NCI-H2107 (cell line): ENCODE measurements at places on chromosomes 6 and 20.

GRCh38 chr20:23258747-23259121 lies 91.9 kb upstream of the NXT1 start:
- no peak for DNase-seq

- DNase-seq = no peak
These were observed 15.8 kb upstream of the STX16 start for GRCh38 chr20:58635279-58635665.

DNA sequence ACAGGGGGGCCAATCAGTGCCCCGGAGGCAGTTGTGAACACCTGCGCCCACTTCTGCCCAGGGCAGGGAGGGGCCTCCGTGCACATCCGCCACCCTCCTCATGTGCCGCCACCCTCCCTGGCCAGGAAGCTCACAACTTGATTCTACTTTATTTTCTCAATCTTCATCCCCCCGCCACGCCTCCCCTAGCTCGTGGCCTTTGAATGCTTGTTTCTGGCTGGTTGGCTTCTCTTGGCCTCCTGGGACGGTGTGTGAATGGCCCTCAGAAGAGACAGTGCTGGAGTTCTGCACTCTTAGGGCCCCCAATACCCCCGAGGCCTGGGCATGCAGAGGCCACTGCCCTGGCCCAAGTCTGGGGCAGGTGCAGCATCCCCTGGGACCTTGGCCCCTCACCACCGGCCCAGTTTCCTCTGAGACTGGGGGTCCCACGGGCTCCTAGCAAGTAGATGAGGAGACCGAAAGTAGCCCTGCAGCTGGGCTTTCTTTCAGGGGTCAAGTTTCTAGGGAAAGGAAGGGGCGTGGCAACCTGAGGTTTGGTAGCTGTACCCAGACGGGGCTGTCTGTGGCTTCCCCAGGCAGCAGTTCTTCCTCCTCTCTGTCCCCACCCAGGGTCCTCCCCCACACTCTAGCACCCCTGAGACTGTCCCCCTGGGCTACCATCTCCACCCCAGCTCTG lies 1.3 kb downstream of the RGS19 start:
- DNase-seq = no peak

GRCh38 chr6:37867756-37868446 lies 48.4 kb downstream of the ZFAND3 start:
- DNase-seq = no peak

DNA sequence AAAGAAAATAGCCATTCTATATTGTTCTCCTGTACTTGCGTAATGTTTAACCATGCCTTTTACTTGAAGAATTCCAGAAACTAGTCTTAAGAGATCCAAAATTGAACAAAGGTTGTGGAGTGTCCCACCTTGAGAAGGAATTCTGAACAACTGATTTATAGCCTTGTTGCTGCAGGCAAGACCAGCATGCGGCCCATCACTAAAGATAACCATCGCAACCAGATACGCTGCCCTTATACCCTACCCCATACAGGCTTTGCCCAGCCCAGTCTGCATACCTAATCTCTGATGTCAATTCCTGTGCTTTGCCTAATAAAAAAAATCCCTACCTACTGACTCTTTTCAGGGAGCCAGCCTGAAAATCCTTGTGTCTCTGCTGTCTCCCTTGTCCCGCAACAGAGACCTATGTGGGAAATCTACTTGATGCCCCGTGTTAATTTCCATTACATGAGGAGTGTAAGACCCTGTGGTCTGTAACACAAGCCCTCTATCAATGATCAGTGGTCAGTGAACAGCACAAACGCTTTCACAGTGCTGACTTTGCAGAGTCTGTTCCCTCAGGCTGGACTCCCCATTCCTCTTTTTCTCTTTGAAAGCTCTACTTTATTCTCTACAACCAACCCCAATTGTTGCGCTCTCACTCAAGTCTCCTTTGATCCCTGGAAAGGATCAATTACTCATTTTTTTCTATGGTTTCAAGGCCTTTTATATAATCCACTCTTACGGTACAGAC lies 125.7 kb upstream of the BTBD3 start:
- DNase-seq = no peak

DNA sequence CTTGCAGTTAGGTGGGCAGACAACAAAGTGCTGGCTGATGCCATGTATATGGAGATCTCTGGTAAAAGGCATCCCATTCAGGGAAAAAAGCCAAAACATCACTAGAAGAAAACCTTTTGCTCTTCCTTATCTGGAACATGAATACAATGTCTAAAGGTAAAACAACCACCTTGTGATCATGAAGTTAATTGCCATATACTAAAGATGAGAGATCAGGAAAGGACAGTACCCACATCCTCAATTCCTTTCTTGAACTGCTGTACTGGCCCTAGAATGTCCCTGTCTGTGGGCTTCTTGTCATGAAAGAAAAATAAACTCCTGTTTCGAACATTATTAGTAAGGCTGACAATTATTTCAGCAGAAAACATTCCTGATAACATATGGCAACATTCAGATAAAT lies 19.3 kb downstream of the DEK start:
- no peak for DNase-seq

DNA sequence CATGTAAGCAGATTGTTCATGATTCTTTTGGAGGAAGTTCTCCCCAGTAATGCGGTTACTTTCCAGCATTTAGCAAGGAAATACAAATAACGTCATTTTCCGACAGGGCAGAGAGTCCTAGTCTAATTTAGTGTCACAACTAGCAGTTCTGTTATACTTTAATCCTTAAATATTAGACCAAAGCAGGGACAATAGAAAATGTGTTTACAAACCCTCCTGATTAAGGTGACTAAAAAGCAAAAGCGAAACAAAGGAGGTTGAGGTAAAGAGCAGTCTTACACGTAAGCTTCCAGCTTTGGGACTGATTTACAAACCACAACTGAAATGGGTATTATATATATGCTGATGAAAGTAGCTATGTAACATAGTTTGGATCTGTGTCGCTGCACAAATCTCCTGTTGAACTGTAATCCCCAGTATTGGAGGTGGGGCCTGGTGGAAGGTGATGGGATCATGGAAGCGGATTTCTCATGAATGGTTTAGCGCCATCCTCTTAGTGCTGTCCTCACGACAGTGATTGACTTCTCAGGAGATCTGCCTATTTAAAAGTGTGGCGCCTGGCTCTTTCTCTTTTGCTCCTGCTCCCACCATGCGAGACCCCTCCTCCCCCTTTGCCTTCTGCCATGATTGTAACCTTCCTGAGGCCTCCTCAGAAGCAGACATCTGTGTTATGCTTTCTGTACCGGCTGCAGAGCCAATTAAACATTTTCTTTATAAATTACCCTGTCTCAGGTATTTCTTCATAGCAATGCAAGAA lies 81.9 kb downstream of the PLCB1 start:
- no peak for DNase-seq

DNA sequence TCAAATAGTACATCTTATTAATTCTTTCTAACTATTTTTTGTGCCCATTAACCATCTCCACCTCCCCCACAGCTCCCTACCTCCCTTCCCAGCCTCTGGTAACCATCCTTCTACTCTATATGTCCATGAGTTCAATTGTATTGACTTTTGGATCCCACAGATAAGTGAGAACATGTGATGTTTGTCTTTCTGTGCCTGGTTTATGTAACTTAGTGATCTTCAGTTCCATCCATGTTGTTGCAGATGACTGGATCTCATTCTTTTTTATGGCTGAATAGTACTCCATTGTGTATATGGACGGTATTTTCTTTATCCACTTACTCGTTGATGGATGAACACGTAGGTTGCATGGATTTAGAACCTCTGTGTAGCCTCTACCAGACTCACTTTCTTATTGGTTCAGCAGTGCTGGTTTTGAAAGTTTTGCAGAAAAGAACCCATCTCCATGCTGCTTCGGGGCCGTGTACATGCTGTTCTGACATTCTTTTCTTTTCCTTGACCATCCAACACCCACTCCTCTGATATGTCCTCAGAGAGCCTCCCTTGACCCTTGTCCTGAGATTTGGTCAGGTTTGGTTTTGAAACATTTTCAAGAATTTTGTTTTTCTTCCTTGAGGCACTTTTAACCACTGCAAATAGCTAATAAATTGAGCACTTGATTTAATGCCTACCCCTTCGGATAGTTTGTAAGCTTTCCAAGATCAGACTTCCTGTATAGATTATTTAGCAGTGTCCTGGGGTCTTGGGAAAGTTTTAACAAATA lies 231.2 kb upstream of the ZFP64 start:
- DNase-seq = no peak

DNA sequence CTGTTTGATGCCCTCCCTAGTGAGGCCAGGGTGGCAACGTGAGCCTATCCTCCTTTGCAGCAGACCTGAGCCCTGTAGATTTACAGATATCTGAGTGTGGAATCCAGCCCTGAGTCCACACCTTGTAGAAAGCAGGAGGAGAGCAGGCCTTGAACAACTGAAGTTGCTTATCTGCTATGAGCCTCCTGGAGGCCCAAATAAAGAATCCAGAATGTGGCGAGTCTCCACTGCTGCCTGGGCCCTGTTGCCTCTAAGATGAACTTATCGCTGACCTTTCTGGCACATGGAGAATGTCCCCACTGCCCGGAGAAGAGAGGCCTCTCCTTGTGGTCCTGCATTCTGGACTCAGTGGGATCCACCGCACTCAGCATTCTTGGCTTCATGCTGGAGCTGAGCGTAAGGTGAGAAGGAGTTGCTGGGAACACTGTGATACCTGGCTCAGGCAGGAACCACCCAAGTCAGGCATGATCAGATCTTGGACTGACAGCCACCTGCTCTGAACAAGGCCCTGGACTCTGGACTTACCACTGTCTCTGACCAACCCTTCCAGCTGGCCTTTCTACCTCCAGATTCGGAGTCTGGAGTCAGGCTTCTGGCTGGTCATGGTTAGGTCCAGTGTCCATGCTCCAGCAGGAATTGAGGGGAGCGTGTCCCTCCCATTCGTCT lies 5.8 kb upstream of the MANBAL start:
- no peak for DNase-seq

DNA sequence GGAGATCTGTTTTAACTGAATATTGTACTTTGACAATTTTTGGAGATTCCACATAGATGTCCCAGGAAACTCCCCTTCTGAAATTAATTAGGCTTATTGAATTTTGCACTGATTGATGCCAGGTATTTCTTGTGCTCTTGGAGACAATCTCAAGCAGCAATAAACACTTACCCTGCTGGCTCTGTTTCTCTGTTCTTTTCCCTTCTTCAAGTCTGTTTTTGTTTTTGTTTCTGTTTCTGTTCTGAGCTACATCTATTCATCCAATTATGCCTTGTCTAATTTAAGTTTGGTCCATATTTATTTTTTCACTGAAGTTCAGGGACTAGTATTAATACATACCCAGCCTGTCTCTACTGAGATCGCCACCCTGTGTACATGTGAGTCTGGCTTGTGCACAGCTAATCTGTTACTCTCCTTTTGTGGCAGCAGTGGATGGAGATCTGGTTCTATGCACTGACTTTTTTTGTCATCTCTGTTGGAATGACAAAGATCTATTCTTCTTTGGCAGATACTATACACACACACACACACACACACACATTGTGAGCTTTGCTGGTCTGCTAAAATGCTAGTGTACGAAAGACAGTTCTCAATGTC lies 51.9 kb downstream of the IL22RA2 start:
- DNase-seq = no peak

- DNase-seq = no peak
These were observed 61.2 kb downstream of the TNFAIP3 start for GRCh38 chr6:137928286-137928685.

DNA sequence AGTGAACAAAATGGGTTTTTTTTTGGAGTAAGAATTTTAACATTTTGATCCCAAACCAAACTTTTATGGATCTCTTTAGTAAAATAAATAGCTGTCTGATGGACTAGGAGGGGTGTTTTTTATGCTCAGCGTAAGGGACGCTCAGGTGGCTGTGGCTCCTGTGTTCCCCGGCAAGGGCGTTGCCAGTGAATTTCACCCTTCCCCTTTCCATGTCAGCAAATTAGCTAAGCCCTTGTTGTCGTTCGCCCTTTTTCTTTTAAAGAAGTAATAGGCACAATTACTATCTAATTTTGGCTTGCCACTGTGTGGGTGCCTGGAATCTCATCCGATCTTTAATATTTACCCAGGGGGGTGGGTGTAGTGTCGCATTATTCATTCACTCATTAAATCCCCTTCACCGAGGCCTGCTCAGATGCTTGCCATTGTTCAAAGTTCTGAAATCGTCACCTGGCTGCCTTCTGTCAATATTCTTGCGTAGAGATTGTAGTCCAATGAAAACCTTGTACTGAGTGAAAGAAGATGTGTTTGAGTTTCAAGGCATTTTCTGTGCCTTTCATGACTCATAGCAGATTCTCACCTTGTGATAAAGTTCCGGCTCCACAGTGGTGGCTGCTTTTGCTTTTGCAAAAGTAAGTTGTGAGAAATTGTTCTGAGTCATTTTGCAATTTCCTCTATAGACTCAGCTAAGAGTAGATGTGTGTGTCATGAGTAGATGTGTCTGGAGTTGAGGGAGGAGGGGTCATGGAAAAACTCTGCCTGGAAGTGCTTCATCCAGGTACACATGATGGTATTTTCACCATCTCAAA lies 40.0 kb upstream of the CLDN20 start:
- no peak for DNase-seq

- no peak for DNase-seq
These were observed 222.5 kb upstream of the LRFN2 start for GRCh38 chr6:40809627-40810026.

DNA sequence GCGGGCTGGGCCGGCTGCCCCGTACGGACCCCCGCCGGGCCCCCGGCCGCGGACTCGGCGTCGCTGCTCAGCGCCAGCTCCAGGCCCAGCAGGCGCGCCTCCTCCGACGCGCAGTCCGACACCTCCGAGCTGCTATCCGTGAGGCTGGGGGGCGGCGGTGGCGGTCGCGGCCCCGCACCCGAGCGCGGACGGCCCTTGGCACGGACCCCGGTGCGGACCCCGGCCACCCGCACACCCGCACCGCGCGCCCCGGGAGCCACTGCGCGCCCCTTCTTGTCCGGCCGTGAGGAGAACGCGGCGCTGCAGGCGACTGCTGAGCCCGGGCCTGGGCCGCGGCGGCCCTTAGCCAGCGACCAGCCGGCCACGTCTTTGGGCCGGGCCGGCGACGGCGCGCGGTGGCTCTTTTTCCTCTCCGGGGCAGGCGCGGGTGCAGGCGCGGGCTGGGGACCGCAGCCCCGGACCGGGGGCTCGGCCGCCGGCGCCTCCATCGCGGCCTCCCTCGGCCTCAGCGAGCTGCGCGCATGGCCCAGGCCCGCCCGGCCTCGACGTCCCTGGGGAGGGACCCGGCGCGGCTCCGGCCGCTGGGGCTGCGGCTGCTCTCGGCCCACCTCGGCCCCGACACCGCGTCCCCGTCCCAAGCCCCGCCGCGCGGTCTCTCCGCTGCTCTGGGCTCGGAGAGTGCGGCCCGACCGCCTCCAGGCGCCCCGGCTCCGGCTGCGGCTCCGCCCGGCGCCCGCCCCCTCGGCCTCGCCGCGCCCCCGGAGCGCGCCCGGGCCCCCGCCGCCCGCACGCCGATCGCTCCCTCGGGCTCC lies 12.9 kb upstream of the TLDC2 start:
- DNase-seq = no peak

GRCh38 chr6:132270726-132271402 lies 130.4 kb downstream of the MOXD1 start:
- DNase-seq = no peak

- DNase-seq = no peak
These were observed 71.3 kb downstream of the SULF2 start for GRCh38 chr20:47713878-47714450.

DNA sequence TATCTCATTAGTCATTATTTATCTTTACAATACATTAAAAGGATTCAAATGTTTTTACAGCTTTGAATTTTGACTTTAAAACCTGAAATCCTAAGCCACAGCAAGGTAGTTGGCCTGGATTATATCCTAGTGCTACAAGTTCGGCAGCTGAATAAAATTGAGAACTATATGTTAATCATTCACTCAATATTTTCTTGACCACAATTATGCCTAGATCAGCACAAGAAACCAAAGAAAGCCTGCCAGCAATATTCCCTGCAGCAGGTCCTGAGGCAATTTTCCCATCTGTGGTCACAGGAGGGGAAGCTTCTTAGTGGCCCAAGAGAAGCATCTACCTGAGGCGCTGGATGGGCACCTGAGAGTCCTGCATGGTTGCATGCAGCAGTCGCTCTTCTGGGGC lies 183.5 kb downstream of the GMDS start:
- DNase-seq = no peak
